ENCODE measurements at places on chromosomes 5 and 9.

DNA sequence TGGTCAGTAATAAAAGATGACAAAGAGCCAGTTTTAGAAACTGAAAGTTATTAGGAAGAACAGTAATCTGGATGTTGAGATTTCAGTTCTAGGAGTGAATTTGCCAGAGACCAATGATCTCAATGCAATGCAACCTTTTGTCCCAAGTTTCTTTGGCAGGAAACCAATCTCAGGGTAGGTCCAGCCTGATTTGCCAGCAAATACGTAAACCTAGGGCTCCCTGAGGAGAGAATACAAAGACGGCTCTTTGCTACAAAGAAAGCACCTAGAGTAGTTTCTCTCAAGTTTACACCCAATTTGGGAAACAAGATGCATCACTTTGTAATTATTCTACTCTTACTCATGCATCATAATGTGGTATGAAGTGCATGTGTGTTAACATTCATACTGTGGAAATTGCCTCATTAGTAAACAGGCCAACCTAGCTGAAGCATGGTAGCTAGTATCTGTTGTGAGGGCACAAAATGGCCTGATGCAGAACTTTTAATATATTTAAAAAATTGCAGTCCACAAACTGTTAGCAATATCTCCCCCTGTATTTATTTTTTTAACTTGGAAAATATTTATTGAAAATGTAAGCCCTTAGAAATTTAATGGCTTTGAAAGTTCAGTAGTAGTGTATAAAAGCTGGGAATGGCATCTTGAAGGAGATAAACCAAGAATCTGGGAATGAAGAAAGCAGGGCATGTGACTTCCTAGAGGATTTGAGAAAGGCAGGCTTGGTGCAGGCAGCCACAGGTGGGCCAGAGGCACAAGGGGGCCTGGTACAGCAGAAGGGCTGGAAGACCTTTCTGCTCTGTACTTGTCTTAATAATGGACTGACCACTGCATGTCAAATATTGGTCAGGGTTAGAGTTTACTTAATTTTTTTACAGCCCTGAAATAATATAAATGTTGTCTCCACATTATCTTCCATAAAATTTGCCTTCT lies 59.5 kb downstream of the MAST4 start:
- DNase-seq: no peak

DNA sequence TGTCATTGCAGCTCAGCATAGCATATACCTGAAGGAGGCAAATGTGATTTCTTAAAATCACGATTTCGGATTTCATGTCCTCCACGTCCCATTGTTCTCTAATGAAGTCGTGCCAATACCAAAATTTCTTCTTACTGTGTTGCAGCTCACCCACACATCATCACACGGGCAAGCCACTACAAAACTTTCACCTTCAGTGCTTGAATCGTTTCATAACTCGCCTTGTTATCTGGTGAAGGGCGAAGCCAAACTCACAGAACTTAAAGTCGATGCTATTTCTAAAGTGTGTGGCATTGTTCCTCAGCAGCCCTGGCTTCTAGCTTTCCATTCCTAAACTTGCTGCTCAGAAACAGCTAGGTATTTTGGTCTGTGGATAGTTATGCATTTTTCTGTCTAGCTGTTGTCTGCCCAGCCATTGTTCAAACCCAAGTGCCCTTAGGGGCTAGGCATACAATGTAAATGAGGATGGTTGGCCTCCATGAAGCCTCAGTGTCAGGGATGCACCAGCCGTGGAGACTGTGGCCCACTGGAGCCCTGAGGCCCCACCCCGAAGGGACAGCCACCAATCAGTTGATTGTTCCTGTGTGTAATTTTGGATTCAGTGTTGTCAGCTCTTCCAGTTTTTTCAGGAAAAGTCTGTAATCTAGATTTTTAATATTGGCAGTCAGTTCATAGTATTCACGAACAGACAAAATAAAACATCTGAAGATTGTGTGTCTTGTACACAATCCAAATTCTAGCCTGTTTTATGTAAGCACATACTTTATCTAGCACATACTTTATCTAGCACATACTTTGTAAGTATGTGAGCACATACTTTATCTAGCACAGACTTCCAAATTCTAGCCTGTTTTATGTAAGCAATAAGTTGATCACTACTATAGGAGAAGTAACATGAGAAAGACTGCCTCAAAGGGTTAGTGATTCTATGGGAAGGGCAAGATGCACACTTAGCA lies 112.8 kb downstream of the DAPK1 start:
- no peak for DNase-seq

GRCh38 chr9:72129271-72130156 lies 19.7 kb upstream of the GDA start:
- no peak for DNase-seq

GRCh38 chr5:140135127-140135526 lies 9.4 kb downstream of the IGIP start:
- DNase-seq: no peak

DNA sequence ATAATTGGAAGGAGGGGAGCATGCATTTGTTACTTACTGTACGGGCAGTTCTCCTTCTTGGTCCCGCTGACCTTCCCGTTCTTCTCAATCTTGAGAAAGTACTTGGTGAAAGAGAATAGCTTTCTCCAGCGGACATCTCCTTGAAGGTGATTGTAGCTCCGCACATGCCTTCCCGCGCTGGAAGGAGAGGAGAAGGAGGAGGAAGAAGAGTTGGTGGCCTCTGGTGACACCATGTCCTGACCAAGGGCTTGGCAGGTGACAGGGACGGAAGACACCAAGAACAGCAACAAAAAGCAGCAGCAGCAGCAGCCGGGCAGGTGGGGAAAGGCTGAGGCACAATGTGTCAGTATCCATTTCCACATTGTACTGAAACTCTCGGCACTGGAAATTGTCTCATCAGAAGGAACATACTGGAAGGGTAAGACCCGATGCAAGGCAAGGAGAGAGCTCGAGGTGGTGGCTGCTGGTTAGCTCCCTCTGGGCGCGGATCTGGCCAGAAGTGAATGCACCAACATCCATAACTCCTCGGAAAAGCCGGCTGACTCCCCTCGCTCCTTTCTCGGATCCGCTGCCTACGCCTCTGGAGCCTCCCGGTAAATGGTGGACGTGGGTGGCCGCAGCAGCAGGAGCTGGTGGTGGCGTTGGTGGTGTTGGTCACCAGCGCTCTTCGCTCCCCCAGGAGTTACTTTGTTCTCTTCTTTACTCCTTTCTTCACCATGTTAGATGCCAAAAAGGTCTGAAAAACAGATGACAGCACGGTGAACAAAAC lies 715 bp downstream of the FGF10 start:
- DNase-seq: no peak

DNA sequence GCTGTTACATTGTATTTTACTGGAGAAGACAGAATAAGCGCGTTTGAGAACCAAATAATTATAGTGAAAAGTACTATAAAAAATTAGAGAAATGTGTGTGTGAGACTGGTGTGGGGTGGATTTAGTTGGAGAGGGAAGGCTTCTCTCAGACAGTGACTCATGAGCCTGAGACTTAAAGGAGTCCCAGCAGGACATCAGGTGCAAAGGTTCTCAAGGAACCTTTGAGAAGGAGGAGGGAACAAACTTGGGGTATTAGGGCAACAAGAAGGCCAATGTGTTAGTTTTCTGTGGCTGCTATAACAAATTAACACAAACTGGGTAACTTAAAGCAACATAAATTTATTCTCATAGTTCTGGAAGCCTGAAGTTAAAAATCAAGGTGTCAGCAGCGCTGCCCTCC lies 4.9 kb downstream of the DDX4 start:
- no peak for DNase-seq

DNA sequence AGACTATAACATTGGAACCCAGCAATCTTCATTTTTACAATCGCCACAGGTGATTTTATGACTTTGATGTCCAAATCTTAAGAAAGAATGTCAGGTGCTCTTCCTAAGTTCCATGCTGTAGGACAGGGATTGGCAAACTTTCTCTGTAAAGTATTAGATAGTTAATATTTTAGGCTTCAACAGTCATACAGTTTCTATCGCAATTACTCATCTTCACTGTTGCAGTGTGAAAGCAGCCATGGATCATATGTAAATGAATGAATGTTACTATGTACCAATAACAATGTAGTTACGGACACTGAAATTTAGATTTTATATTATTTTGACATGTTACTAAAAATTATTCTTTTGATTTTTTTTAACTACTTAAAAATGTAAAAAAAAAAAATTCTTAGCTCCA lies 169.7 kb downstream of the DTWD2 start:
- DNase-seq: no peak

DNA sequence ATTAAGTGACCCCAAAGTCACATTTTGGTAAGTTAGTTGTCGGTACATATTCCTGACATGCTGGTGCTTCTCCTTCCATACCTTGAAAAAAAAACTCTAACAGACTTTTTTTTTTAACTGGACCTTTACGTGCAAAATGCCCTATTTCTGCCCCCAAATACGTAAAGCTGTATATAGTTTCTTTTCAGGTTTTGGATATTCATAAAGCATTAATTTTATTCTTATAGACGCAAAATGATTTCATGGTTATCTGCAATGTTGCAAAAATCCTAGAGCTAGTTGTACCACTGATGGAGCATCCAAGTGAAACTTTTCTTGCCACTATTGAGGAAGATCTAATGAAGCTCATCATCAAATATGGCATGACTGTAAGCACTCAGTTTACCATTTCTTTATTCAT lies 167.6 kb downstream of the NIPBL start:
- no peak for DNase-seq

DNA sequence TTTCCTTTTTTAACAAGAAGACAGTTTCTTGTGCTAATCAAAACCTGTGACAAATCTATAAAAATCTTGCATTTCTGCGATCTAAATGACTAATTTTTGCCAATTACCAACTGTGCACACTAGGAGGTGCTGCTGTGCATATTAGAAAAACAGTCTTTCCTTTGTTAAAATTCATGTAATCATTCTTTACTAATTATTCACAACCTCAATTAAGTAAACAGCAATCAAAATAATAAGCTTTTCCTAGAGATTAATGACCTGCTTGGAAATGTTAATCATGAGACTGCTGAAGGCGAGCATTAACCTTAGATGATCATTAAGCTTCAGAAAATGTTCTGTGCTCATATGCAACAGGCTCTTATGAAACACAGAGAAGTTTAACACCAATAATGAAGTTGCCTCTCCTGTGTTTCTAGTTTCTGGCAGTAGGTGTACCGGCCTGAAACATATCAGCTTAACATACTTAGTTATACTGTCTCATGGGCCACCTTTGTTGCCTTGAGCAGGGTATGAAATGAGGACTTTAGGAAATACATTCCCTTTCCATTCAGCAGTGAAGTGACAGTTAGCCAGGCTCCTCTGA lies 17.7 kb downstream of the RFESD start:
- peak; percentile 25 for DNase-seq

DNA sequence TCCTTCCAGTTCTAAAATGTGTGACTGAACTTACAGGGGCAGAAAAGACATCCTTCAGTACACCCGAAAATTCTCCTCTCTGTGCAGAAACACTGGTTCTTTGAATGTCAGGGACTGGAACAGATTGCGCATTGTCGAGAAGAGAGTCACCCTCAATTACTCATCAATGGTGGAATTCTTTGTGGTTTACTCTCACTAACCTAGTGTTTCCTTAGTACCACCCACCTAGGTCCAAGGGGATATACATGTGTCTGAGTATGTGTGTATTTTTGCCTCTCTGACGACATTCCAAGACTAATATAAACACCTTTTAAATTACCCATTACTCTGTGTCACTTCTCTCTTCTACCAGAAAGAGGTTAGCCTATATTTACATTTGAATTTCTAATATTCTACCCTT lies 660.8 kb downstream of the TLE1 start:
- no peak for DNase-seq

GRCh38 chr5:175701797-175702196 lies 43.9 kb downstream of the HRH2 start:
- DNase-seq: no peak

DNA sequence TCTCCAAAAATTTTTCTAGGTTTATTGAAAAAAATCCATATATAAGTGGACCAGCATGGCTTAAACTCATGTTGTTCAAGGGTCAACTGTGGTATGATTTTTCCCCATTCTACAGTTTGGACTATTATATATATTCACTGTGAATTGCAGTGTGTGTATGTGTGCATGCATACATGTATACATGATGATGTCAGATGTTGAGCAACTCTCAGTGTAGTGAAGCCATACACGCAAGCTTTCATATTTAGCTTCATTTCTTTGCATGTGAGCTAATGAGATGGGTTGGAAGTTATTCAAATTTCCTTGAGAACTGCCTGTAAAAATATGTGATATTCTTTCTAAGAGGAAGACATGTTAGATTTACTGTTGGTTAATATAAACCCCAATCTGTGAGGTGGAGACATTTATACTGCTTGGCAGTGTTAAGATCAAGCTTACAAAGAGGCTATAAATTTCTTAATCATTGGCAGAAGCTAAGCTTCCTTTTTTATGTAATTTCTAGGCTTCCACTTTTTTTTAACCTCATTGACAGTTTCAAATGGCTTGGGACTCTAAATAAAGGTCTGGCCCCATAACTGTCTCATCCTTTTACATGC lies 134.8 kb downstream of the GABRG2 start:
- DNase-seq: no peak

DNA sequence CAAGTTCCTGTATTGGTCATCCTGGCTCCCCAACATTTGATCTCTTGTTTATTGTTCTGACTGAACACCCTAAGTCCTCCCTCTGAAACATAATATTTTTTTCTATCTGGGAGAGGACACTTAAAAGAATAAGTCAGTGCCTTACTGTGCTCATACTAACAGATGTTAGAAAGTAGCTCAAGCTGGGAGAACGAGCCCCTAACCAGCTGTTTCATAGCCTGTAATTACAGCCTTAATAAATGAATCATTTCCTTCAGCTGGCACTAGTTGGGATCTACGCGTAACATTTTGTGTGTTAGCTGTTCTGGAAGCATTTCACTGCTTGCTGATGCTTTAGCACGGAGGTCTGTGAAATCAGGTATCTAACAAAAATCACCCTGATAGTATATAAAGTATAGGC lies 345.9 kb upstream of the RIOK2 start:
- DNase-seq: no peak

- DNase-seq: no peak
Measured at GRCh38 chr5:120463006-120463680, 957 bp upstream of the PRR16 start.

- DNase-seq: no peak
Measured at GRCh38 chr9:132739710-132740310, 69.5 kb downstream of the GTF3C4 start.

DNA sequence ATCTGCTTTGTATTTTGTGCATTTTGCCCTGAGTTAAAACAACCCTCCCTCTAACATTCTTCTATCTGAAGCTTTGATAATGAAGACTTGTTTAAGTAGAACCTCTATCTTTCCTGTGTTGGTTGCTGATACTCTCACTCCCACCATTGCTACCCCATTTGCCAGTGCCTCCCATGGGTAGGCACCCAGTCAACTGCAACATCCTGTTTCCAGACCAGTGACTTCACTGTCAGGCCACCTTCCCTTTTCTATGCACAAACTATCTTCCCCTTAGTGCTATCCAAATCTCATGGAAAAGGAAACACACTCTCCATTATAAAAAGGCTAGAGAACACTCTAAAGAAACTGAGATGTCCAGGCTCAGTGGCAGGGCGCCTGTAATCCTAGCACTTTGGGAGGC lies 5.6 kb upstream of the IARS1 start:
- no peak for DNase-seq

DNA sequence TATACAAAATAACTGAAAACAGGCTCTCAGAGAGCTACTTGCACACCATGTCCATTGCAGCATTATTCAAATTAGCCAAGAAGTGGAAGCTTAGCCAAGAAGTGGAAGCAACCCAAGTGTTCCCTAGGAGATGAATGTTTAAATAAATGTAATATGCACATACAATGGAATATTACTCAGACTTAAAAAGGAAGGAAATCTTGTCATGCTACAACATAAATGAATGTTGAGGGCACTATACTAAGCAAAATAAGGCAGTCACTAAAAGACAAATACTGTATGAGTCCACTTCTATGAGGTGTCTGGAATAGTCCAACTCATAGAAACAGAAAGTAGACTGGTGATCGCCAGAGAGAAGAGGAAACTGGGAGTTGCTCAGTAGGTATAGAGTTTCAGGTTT lies 438.1 kb downstream of the MAT2B start:
- no peak for DNase-seq
